ENCODE measurements at places on chromosomes 7 and 10. TPM values are rescaled to one million over a fixed set of nuclear protein-coding genes. Genes with fewer than 3 reads are reported as not detected.

OR13A1 gene
- not detected for total RNA-seq

DNA sequence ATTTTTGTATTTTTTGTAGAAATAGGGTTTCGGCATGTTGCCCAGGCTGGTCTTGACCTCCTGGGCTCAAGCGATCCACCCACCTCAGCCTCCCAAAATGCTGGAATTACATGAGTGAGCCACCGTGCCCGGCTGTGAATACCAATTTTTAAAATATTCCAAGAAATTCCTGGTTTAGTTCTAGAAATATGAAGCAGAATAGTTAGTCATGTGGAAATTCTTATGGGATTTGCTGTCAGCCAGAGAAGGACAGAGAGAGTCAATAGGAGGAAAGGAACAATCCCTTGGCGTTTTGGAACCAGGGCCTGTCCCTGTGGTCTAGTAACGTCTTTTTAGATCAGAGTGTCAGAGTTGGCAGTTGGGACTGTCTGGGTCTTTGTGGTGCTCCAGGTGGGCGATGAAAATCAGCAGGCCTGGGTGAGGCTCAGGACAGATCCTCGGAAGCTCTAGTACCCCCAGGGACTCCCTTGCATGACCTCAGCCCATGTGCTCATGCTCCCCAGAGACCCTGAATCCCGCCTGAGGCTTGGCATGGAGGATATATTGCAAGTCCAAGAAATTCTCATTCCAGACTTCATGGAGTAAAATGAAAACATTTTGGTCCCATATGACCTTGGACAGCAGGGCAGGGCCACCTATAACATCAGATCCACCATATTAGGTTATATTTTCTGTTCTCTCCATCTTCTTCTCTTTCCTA, 7.8 kb downstream of the NODAL start:
- no peak for DNase-seq

- no peak for DNase-seq
Observed at GRCh38 chr10:77189075-77189474, 448.5 kb downstream of the KCNMA1 start.

- DNase-seq, result no peak
Observed at GRCh38 chr7:36245684-36246299, 92.7 kb downstream of the EEPD1 start.

DNA sequence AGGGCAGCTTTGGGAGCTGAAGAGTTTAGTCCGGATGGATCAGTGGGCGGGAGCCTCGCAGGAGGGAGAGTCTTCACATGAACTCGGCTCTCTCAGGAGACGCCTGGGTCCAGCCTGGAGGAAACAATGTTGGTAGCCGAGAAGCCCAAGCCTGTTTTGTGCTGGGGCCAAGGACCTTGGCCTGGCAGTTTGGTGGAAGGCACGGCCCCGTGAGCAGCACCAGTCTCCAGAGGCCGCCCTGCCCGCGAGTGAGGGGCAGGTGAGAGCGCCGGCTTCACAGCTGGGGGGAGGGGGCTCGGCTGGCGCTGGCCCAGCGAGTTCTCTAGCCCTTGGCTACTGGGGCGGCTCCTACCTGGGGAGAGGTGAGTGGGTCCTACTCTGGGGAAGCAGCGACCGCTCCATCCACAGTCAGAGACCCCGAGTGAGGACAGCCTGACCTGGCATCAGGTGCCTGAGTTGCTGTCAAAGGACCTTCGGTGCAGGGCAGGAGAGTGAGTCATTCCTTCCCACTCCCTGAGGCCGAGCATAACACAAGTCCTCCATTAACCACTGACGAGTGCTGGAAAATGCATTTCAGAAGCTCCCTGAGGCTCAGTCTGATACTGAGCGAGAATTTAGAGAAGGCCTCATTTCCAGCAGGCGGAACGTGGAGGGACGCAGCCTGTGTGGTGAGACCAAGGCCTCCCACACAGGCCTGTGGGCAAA, 89.3 kb upstream of the DIP2C start:
- DNase-seq, result no peak

Measured in foreskin keratinocyte (primary cell).